Suppressor macrophage treated with lipopolysaccharide for 1 hour (primary cell): ENCODE measurements at places on chromosomes 2 and 18.

DNA sequence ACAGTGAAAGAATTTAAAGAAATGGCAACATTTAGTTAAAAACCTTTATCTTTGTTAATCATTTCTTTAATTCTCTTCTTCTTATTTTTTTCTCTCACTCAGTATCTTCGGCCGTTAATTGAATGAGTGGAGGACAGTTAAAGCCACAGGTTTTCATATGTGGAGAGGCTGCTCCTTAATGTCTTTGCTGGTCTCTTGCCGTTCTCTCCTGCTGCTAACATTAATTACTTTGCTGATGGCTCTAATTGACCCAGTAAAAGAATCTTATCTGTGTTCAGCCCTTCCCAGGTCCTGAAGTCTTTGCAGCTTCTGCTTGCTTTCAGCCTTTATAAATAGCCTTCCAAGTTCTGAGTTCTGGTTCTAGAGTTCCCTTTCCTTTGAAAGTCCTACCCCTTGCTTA is 77.1 kb downstream of the ADAM23 start:
- no peak for DNase-seq

GRCh38 chr2:63842149-63843061 is 709 bp downstream of the UGP2 start:
- DNase-seq, result peak; percentile 67

DNA sequence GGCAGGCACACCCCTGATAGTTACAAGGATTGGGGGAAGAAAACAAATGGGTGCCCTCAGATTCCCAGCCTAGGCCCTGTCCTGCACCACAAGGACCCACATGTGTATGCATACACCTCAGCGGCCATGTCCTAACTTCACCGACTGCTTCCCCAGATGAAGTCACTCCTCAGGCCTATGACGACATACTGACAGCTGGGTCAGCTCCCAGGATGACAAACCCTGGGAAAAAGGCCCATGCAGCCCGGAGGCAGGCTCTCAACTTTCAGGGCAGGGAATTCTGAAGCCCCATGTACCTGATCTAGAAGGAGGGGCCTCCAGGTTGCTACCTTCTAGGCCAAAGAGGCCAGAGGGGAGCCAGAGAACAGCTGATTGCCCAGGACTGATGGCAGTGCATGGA is 11.0 kb upstream of the PLEKHM3 start:
- DNase-seq, result peak; percentile 34

DNA sequence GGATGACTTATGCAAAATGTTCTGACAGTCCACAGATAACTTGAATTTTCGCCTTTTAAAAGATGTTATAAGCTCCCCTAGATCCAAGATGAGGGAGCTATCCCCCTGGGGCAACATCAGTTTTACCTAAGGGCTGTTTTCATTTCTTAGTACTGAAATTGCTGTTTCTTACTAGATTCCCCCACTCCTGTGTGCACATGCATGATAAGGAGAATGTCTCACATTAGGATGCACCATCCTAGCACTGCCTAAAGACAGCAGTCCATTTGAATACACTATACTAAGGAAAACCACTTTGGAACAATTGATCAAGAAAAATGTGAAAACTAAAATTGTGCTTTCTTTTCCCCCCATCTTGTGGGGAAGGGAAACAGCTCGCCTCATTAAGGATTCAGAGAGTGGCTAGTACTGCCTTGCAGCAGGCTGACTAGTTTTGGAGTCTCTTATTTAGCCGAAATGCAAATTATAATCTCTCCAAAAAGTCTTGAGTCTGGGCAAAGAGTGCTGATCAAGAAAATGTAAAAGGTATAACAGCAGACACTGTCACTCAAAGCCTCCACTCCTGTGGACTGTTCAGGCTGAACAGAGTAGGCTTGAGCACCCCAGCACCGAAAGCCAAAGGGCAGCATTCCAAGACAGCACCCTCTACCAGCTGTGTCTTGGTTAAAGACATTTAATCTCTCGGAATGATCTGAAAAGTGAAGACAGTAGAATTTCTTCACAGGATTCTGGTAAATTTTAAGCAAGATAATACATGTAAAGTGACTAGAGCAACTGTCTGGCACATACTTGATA is 65.0 kb downstream of the ZNF385B start:
- no peak for DNase-seq

- no peak for DNase-seq
Observed at GRCh38 chr2:189609423-189609816, 28.8 kb upstream of the SLC40A1 start.

GRCh38 chr18:4256766-4257417 is 198.2 kb downstream of the DLGAP1 start:
- DNase-seq, result no peak

DNA sequence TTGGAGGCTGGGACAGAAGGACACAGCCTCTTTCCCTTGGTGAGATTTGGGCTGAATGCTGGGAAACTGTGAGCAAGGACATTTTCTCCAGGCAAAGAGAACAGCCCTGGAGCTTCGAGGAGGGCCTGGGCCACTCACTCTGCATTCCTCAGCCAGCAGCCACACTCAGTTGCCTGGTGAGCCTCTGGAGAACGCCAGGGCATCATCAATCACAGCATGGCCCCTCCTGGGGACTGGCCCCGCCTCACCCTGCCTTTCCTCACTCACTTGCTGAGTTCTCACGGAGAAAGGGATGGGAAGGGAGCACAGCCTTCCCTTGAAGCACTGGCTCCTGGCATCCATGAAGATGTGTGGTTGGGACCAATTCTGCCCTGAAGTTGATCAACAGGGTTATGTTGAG is 55.0 kb downstream of the APOB start:
- DNase-seq, result no peak

- DNase-seq, result no peak
Observed at GRCh38 chr2:226885769-226886435, 50.0 kb downstream of the RHBDD1 start.
